ENCODE measurements at places on chromosomes 1 and 21.

DNA sequence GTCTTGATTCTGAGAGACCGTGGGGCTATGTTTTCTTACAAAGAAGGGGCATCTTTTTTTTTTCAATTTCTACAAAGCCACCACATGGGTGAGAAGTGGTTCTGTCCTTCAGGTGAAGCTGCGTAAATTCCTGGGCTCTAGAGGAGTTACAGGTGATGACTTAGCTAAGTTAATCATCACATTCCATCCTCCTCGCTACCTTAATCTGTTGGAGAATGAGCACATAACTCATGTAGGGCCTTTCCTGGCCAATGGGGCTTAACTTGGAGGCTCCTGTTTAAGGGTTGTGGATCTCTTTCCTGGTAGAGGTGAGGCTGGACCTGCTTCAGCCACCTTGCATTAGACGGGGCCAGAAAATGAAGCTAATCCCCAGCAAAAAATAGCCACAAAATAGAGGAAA, 19.9 kb downstream of the REG4 start:
- no peak for DNase-seq

- no peak for DNase-seq
These were observed 183.6 kb downstream of the APP start for GRCh38 chr21:25986928-25987327.

DNA sequence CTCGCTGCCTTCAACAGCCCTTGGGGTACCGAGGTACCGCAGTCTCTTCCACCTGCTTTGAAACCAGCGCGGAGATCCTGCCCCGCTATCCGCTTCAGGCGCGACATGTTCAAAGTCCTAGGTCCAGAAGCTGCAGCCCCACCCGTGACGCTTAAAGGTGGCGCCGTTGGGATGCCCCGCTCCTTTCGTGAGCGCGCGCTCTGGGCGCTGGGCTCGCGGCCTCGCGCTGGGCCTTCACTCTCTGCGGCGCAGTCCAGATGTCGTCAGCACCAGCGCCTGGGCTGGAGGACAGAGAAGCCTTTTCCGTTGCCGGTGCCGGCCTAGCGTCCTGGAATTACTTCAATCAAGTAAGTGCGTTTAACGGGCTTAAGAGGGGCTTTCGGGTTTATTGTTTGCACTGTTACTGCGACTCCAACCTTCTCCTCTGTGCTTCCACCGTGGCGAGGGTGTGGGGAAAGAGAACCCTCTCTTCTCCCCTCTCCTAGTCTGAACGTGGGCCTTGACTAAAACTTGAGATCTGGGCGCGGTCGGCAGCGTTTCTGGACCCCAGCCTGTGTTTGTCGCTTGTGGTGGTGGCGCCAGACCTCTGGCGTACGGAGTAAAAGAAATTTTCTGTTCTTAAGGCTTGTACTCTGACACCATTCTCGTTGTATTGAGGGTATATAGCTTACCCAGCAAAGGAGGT, at the start of gene LRRC40:
LRRC40 (minus strand) TSS at position 146 of the 685 bp plus-strand sequence; CDS start at position 107, 39 bp downstream.
- DNase-seq, result peak; percentile 92

- DNase-seq, result no peak
These were observed 77.5 kb upstream of the DNAJC6 start for GRCh38 chr1:65231718-65232330.

GRCh38 chr1:180969434-180969833, 53.2 kb downstream of the STX6 start:
- no peak for DNase-seq

DNA sequence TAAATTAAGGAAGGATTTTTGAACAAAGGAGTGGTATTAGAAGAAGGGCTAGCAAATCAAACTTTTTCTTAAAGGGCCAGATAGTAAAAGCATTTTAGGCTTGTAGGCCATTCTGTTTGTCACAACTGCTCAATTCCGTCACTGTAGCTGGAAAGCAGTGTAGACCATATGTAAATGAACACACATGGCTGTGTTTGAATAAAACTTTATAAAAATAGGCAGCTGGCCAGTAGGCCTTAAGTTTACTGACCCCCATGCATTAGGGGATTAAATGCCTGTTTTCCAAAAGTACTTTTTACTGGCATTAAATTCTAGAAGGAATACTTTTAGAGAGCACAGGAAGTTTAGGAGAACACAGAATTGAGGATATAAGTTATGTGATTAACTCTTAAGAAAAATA, 8.9 kb downstream of the IVNS1ABP start:
- DNase-seq, result no peak

DNA sequence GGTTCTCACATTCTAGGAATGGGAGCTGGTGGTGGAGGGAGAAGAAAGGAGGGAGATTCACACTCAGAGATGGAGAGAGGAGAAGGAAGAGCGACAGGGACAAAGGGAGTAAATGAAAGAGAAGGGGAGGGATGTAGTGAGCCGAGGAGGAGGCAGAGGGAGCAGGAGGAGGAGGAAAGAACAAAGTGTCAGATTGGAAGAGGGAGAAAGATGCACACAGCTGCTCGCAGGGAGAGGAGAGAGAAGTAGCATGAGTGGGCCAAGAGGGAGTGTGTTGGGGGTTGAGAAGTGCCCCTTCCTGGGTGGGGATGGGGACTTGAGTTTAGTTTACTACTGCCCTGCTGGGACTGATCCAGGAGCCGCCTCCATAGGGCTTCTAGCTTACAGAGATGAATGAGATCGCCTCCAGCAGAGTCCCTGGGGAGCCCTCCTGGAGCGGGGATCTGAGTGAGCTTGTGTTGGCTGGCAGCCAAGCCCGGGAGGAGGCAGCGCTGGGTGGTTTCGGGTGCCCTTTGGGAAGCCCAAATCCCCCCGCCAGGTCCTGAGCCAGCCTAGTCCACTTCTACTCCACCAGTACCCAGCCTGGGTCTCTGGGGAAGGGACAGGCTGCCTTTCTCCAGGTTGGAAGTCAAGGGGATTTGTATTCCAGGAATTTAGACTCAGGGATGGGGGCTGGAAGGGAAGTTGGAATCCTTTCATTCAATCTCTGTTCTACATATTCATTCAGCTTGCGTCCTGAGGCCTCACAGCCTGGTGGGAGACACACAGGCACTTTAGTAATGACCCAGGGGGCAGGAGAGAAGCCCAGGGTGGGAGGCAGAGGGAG, 20.9 kb downstream of the PTPRU start:
- no peak for DNase-seq

DNA sequence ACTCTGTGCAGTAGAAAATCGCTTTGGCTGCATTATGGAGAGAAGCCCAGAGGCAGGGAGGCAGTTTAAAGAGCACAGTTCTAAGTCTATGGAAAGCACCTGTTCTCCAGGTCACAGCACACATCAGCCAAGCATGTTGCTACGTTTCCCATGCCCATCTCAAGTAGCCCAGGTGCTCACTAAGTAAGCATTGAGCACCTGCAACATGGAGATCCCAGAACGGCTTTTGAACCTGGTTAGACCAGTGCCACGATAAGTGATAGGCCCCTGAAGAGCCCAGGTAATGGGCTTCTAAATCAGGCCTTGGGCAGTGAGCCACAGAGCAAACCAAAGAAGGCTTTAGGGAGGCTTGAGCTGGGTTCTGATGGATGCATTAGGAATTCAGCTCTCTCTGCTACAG, 186.2 kb downstream of the C1orf94 start:
- no peak for DNase-seq

GRCh38 chr1:33349081-33349759, 28.3 kb upstream of the A3GALT2 start:
- peak; percentile 3 for DNase-seq

DNA sequence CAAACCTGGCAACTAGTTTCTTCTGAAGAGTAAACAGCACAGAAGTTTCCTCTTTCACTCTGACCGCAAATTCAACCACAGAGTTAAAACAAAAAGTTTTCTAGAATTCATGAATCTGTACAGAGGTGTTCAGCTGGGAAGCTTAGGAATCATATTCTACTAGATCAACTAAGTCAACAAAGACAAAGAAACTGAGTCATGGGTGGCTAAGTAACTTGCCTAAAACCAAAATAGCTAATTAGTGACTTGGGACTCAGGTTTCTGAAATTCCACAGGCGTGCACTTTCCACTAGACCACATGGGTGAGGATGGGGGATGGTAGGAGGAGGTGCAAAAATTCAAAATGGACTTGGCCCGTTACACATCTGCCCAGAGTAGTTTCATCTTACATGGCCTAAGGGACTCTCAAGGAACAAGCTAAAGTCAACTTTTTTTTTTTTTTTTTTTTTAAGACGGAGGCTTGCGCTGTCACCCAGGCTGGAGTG, 25.8 kb downstream of the PTPN14 start:
- DNase-seq, result no peak

DNA sequence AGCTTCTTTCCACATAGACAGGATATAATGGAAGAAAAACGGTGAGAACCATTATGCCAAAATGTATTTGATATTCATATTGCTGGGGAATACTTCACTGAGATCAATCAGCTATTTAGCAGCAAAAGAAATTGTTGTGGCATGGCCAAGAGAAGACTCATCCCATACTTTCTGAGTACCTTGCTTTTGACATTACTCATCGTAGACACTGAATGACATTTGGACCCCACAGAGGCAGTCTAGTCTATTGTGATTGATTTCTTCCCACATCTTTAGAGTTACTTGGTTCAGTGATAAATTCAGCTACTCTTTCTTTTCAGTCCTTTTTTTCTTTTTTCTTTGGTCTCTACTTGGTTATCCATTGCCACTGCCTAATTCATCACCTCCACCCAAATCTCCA, 22.1 kb downstream of the ATP1B1 start:
- no peak for DNase-seq

DNA sequence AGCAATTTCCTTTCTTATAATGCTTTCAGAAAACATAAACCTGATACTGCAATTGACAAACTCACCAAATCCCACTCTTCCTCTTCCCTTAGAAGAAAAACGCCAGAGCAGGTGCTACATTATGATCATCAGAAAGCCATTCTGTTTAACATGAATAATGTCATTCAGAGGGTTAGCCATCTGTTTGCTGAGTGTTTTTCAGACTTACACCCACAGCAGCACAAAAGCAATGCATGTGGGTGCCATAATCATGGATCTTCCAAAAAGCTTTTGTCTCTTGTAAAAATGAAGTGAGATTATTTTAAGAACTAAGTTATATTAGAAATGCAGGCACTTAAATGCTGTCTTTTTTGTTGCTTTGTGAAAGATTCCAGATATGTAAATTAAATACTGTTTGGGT, 204.6 kb upstream of the TMPRSS15 start:
- DNase-seq, result no peak

DNA sequence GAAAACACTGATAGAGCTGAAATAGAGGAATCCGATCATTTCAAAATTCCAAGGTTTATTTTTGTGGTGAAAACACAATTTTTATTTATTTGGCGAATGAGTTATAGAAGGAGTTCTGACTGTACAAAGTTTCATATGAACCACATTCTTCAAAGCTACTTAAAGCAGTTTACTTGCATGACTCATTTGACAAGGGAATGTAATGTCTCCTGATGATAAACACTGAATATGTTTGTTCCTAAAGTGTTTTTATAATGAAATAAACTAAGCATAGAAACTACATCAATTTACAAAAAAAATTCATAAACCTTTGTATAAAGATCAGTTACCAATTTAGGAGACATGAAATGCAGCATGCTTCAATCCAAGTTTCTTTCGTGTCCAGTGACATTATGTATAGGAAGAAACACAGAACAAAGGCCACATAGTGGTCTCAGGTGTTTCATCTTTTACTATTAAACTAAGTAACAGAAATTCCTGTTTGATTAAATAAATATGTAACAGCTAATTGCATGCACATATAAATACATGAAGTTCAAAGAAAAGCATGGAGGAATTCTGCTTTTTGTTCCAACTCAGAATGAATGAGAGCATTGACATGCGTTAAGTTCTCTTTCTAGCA, 2.5 kb downstream of the PRKACB start:
- DNase-seq, result no peak

DNA sequence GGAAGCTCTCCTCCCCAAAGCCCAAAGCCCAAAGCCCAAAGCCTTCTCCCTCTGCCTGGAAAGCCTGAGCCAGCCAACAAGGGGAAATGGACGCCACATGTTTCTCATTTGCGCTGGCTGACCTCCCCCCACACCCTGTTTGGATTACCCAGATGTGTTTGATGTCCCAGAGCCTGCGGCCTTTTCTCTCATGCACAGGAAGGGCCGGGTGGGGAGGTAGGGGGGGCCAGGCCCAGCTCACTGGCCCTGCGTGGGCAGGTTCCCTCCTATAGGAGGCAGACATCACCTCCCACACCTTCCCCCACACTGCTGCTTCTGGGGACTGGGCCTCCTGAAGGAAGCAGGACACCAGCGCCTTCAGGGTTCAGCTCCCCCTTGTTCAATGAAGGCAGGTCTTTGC, 116.3 kb downstream of the NAV1 start:
- no peak for DNase-seq

DNA sequence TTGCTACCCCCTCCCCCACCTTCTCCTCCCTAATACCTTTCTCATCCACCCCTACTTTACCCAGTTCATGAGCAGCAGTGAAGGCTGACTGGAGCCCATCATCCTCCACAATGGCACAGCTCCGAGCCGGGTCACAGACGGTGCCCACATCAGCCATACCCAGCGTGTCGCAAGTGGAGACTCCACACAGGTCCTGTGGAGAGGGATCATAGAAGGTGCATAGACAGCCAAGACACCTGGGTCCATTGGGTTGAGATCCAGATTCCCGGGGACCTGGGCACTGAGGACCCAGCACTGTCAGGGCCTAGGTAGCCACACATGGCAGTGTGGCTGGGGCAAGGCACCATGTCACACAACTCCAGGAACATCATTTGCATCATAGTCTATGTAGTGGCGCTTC, 2.7 kb downstream of the ADAMTS4 start:
- no peak for DNase-seq

GRCh38 chr1:162019006-162019405, 4.7 kb downstream of the OLFML2B start:
- no peak for DNase-seq

DNA sequence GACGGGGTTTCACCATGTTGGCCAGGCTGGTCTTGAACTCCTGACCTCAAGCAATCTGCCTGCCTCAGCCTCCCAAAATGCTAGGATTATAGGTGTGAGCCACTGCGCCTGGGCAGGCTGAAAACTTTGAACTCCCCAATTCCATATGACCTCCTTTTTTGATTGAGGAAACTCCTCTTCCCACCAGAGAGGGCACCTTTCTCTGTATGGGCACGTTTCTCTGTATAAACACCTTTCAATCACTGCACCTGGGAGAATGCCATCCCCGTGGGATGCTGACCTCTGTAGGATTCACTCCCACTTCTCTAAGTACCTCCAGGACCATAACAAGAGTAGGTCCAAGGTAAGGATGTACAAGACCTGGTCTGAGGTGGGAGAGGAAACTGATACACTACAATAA, 9.7 kb upstream of the TEDDM1 start:
- no peak for DNase-seq

GRCh38 chr1:109864930-109865612, 45.6 kb upstream of the CSF1 start:
- DNase-seq, result no peak

DNA sequence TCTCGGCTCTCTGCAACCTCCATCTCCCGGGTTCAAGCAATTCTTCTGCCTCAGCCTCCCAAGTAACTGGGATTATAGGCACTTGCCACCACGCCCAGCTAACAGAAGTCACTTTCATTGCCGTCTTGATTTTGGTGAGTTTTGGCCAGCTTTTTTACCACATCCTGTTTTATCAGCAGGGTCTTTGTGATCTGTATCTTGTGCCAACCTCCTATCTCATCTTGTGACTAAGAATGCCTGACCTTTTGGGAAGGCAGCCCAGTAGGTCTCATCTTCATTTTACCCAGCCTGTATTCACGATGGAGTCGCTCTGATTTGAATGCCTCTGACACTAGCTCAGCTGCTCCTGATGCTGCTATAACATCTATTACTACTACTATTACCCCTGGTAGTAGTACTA, 46.8 kb upstream of the BARHL2 start:
- no peak for DNase-seq

All from stimulated activated CD4-positive, alpha-beta T cell treated with anti-CD3 and anti-CD28 coated beads, Interleukin-1b, Interleukin-23, amount 100 ng/mL, for 1 hour (primary cell).